Amygdala (tissue), 56 donors: ENCODE measurements at places on chromosomes 16 and 17.

GRCh38 chr17:50589095-50589705 is 28.7 kb downstream of the CACNA1G start:
- DNase-seq = no peak

DNA sequence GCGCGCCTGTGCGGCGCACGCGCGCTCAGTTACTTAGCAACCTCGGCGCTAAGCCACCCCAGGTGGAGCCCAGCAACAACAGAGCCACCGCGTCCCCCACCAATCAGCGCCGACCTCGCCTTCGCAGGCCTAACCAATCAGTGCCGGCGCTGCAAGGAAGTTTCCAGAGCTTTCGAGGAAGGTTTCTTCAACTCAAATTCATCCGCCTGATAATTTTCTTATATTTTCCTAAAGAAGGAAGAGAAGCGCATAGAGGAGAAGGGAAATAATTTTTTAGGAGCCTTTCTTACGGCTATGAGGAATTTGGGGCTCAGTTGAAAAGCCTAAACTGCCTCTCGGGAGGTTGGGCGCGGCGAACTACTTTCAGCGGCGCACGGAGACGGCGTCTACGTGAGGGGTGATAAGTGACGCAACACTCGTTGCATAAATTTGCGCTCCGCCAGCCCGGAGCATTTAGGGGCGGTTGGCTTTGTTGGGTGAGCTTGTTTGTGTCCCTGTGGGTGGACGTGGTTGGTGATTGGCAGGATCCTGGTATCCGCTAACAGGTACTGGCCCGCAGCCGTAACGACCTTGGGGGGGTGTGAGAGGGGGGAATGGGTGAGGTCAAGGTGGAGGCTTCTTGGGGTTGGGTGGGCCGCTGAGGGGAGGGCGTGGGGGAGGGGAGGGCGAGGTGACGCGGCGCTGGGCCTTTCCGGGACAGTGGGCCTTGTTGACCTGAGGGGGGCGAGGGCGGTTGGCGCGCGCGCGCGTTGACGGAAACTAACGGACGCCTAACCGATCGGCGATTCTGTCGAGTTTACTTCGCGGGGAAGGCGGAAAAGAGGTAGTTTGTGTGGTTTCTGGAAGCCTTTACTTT is at the start of gene UBB:
Gene UBB (plus strand): TSS at position 452 of the 856 bp plus-strand sequence. CDS start 817 bp downstream, outside the sequence.
- no peak for DNase-seq

DNA sequence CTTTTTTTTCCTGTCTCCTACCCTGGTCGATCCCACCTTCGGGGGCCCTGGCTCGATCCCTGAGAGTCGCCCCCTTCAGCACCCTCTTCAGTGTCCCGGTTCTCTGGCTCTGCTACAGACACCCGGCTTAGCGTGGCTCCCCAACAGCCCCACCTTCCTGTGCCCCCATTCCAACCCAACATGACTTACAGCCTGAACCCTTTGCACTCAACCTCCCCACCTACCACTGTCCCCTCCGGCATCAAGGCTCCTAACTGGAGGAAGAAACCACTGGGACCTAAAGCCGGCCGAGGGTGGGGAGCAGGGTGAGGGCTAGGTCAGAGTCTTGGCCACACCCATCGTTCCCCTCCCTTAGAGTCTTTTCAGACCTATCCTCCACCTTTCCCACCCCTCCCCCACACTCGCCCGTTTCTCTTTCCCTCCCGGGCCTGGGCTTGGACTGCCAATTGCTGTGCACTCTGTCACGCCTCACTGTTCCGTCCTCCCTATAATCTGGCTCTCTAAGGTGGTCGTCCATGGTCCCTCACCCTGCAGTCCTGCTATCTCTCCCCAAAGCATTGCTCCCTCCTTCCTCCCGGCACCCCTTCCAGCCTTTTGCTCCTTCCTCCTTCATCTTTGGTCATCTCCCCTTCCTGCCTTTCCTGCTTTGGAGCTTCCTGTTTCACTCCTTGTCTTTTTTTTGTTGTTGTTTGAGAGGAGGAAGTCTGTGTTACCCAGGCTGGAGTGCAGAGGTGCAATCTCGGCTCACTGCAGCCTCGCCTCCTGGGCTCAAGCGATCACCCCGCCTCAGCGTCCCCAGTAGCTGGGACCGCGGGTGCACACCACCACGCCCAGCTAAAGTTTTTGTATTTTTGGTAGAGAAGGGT is 890 bp upstream of the CLDN7 start:
- DNase-seq = no peak

- DNase-seq = no peak
Observed at GRCh38 chr17:3722716-3723115, 987 bp upstream of the HASPIN start.

DNA sequence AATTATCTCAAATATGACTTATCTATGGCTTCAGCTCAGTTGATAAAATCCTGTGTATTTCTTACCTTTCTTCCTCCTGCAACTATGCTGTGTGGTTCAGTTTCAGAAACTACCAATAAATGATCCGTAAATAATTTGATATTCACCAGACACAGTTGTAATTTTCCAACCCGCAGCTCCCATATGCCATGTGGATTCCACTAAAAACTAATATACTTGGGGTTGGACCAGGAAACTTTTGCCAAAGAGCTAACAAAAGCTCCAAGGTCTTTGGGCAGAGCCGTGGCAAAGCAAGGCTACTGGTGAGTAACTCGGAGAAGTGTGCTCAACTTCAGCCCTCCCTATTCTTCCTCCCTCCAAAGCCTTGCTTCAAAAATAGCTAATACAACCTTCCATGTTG is 2.3 kb upstream of the CHST6 start:
- DNase-seq = no peak

DNA sequence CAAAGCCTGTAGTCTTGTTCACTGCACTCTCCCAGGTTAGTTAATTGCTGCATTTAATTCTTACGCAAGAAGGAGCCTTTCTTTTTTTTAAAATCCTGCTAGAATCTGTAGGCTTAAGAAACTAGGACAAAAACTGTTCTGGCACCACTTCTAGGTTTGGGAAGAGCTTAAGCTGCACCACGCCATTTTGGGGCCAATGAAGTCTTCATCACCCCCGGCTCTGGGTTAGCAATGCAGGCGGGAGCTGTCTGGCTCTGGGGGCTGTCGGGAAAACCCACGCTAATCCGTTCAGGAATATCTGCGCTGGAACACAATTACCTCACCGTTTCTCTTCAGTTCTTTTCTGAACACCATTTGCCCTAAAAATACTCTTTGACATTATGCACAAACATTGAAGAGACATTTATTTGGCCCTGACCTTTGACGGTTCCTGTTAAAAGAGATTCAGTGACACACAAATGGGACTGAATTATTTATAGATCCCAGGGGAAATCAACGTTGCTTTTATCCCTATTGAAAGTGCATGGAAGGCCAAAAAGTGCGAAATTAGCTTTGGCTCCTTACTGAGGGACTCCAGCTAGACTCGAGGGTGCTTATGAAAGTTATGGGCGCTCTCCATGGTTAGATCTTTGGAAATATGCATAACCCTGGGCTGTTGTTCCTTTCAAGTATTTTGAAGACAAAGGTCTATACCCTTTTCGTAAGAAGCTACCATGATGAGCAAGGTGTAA is 249.2 kb downstream of the HAPSTR1 start:
- no peak for DNase-seq

GRCh38 chr16:7731141-7731540 is 398.5 kb downstream of the RBFOX1 start:
- no peak for DNase-seq

GRCh38 chr16:3474136-3474779 is 21.0 kb downstream of the C16orf90 start:
- no peak for DNase-seq

GRCh38 chr16:49457196-49457595 is 83.6 kb downstream of the C16orf78 start:
- DNase-seq = no peak

DNA sequence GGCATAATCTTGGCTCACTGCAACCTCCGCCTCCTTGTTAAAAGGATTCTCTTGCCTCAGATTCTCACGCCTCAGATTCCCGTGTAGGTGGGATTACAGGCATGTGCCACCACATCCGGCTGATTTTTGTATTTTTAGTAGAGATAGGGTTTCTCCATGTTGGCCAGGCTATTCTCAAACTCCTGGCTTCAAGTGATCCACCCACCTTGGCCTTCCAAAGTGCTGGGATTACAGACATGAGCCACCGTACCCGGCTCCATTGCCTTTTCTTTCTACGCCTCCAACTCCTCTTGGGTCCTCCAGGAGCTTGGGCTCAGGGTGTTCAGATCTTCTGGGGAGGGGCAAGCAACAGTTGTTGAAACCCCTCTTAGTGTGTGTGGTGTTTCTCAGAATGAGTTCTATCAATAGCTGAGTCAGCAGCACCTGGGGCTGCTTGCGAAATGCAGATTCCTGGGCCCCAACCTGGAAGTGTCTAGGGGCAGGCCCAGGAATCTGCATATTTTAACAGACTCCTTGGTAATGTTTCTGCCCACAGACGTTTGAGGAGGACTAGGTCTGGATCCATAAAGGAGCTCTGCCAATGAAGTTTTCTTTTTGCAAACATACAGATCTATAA is 31.4 kb downstream of the SEC14L5 start:
- no peak for DNase-seq

- no peak for DNase-seq
Observed at GRCh38 chr17:47192554-47192953, 3.5 kb upstream of the CDC27 start.

GRCh38 chr17:42535155-42536047 is 640 bp upstream of the NAGLU start:
- no peak for DNase-seq

DNA sequence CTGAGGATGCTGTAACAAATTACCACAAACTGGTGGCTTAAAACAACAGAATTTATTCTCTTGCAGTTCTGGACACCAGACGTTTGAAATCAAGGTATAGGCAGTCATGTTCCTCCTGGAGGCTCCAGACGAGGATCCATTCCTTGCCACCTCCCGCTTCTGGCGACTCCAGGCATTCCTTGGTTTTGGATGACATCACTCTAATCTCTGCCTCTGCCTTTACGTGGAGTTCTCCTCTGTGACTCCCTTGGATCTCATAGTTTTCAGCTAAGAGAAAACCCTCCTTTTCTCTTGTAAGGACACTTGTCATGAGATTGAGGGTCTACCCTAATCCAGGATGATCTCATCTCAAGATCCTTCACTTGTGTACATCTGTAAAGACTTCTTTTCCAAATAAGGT is 31.4 kb upstream of the HS3ST3B1 start:
- DNase-seq = no peak

DNA sequence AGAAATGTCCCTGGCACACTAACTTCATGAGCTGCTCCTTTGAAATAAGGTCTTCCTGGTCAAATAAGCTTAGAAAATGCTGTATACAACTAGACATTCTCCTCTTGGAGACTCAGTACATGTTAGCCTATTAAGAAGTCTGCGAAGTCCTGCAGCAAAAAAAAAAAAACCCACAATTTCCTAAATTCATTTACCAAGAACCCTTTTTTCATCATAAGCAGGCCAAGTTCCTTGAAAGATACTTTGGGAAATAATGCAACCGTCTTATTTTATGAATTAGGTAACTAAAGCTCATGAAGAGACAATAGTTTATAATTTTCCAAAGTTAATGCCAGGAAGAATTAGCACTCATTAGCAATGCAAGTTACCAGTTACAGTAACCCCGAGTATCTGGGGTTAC is 49.0 kb upstream of the HAS3 start:
- no peak for DNase-seq

GRCh38 chr17:9772658-9773057 is 18.7 kb downstream of the DHRS7C start:
- no peak for DNase-seq

- DNase-seq = no peak
Observed at GRCh38 chr17:67239597-67239996, 5.4 kb downstream of the HELZ start.

GRCh38 chr17:36647636-36648035 is 46.3 kb downstream of the MRM1 start:
- no peak for DNase-seq

GRCh38 chr16:80623376-80623775 is 82.6 kb downstream of the DYNLRB2 start:
- no peak for DNase-seq

GRCh38 chr17:67491009-67491680 is 114.1 kb downstream of the PITPNC1 start:
- peak; percentile 87 for DNase-seq

DNA sequence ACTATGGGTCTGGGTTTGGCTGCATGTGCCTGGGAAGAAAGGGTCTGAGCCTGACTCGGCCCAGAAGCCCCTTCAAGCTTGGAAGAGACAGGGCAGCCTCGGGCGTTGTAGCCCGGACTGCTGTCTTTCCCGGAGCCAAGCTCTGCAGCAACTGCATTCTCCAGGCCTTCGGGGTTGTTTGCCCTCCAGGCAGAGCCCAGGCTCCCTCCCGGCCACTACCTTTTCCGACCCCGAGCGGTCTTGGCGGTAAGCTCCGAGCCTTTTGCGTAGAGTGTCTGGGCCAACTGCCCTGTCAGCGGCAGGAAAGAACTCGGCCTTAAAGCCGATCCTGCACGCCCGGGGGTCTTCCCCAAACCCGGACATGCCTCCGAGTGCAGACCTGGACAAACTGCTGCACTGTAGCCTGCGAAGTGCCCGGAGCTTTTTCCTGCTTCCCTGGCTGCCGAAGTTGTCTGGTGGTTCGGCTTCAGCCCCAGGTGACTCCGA is 1.3 kb downstream of the LHX1 start:
- DNase-seq = no peak

- DNase-seq = no peak
Observed at GRCh38 chr17:36550491-36551417, 6.0 kb downstream of the GGNBP2 start.

GRCh38 chr16:66588981-66589713 is 9.9 kb downstream of the CMTM2 start:
- no peak for DNase-seq

DNA sequence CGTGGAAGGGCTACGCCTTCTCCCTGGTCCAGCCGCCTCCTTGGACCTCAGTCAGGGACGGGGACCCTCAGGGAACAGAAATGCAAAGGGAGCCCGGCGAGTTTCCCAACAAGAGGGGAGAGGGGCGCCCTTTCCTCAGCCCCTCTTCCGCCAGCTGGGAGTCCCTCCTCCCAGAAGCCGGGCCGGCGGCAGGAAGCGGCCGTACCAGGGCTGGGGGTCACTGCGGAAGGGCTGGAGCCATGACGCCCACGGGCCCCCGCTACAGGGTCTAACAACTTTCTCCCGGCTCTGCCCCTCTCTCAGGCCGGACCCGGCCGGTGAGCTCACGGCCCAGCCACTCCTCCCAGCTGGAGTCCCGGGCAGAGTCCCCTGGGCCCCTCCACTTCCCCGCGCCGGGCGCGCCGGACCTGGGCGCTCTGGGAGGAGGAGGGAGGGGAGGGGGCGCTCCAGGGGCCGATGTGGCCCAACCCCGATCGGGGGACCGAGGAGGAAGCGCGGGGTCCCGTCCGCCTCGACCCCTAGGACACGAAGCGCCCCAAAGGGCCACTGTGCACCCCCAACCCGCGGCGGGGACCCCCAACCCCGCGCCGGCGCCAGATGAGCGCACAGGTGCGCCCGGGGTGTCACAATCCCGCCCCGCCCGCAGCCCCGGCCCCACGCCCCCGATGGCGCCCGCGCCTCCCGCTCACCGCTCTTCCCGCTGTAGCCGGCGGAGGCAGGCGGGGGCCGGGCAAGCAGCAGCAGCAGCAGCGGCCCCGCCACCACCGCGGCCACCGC is 578 bp downstream of the PGAP6 start:
- no peak for DNase-seq
